ENCODE measurements at places on chromosomes 5 and 9.

DNA sequence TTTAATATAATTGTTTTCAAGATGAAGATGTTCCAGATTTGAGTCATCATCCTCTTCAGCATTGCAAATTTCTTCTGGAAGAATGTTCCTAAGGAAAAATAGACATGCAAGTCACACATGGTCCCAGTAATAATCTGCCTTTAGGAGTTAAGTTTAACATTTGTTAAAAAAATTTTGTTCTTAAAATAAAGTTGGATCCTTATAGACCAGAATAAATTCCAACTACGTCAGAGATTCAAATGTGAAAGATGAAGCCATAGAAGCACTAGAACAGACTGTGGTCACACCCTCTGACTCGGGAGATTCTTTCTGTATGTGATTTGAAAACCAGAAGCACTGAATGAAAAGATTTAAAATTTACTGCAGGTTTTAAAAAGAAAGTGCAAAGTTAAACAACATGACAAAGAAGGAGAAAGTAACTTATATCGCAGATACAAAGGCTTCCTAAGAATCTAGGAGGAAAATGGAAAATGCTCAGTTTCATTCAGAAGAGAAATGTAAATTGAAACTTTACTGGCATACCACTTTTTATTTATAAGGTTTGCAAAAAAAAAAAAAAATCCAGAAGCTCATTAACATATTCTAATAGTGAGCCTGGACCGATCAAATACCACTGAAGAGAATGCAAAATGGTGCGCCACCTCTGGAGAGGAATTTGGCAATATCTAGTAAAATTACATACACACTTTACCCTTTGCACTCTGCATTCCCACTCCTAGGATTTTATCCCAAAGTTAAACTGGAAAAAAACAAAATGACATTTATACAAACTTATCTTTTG lies 14.3 kb upstream of the ASPN start:
- DNase-seq, result peak; percentile 38

GRCh38 chr9:75235632-75236031 lies 147.3 kb downstream of the OSTF1 start:
- DNase-seq, result no peak

DNA sequence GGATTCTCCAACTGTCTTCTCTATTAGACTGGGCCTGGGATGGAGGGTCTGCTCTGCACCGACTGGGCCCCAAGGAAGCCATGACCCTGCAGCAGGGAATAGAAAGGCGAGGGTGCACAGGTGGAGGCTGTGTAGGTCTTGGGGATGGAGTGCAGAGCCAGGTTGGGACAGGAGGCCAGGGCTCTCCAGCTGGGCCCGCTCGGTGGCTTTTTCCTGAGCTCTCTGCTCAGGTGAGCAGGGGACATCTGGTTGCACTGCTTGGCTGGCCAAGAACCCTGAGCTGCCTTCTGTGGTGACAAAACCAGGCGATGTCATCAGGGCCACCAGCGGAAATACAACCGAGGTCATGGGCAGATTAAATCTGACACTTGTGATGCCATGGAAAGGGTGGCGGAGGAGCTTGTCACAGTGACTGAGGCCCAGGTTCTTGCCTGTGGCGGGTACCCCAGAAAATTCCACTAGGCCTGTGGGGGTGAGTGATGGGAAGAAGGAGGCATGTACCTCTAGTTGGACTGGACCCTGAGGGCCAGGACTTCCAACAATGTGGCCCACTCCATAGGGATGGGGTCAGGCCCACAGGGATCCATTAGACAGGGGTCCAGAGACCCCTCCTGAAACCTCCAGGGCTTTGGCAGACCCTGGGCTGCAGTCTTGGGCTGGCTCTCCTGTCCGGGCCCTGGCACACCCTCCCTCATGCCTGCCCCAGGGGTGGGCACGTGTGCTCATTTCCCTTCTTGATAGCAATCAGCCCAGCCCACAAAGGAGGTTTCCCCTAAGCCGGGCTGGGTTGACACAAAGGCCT lies 4.4 kb upstream of the IL3 start:
- no peak for DNase-seq

DNA sequence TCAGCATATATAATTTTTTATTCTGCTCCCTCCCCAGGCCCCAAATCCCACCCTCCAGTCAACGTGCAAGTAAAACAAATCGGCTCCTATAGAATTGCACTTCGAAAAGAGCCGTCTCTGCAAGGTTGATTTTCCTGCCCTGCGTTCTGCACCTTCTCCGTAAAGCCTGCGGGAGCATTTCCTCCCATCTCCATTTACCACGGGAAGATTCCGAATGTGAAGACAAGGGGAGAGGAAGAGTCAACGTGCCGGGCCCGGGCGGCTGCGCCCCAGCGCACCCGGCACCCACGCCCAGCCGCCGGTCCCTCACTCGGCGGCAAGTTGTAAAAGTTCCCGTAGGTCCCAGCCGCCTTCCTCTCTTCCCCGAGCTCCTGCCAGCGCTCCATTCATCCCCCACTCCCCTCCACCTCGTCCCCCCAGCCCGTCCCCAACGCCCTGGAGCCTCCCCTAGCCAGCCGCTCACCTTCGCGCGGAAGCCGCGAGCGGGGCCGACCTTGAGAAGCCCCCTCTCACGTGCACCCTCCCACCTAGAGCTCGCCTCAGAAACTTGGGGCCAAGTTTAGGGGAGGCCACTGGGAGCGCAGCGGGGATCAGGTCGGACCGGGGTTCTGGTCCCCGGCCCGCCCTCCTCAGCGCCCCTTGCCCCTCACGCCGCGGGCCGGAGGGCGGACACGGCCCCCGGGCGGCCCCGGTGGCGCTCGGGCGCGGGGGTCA lies 431 bp downstream of the BNC2 start:
- no peak for DNase-seq

GRCh38 chr9:38355115-38355514 lies 37.4 kb upstream of the ALDH1B1 start:
- DNase-seq, result no peak

DNA sequence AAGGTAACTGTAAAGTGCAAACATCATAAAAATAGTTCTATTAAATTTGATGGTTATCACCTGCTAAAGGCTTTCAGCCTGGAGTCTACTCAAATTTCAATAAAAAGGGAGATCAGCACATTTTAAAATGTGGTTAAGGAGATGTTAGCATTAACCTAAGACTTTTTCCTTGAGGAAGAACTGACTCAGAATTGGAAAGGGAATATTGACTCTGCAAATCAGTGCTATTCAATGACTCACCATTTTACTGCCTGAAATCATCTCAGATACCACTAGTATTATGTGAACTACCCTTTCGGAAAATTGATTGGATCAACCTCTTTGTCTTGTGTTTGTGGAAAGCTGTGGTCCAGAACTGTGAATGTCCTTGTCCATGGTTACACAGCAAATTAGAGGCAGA lies 113.3 kb downstream of the ADRB2 start:
- peak; percentile 60 for DNase-seq

All from fibroblast of mammary gland (primary cell).